Occipital lobe (tissue), 3 donors: ENCODE measurements at places on chromosomes 5 and 9. TPM values are rescaled to one million over a fixed set of nuclear protein-coding genes. Genes with fewer than 3 reads are reported as not detected.

Gene SARDH
- total RNA-seq, result 2.5 TPM

Gene FAM193B
- total RNA-seq, result 32.1 TPM

Gene FABP6
- total RNA-seq, result 1.4 TPM

Gene EQTN
- 1.6 TPM for total RNA-seq

Gene FAM169A
- 90.6 TPM for total RNA-seq

Gene CDH9
- total RNA-seq, result 34.2 TPM

Gene PCDHB11
- 10.5 TPM for total RNA-seq

Gene NTRK2
- 266 TPM for total RNA-seq

Gene UBE2QL1
- total RNA-seq, result 46.3 TPM

Gene IL3
- not detected for total RNA-seq

GRCh38 chr9:94945197-94946144, 219.0 kb downstream of the AOPEP start:
- peak; percentile 85 for DNase-seq

DNA sequence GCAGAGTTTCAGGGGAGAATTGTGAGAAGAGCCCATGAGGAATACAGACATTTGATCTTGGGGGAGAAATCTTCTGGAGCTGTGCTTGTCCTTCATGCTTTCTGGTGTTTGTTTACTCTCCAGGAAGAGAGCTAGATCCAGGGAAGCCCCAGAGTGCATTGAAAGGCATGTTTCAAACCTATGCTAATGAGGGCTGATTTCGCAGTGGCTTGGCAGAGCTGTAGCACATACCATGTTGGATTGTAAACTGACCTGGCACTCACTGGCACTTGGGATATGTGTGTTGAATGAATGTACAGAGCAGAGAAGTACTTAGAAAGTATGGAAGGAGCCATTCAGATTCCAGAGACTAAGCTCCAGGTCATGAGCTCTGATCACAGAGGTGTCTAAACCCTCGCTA, 30.9 kb downstream of the TNFSF8 start:
- DNase-seq, result no peak

GRCh38 chr9:34884747-34885189, 73.3 kb upstream of the PHF24 start:
- DNase-seq, result no peak

DNA sequence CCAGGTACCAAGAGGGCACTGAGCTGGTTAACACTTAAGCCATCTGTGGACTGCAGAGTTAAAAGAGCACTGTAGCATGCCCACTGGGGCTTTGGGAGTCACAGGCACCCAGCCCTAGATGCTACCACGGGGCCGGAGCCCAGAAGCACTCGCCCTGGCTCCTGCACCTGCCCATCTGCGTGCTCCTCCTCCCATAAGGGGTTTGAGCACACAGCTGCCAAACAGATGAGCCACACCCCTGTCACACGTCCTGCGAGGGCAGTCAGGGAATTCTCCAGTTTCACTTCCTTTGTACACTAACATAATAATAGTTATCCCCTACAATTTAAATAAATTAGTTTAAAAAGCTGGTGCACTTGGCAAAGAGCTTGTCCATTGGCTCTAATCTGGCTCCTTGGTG, 4.5 kb upstream of the PCA3 start:
- no peak for DNase-seq

- DNase-seq, result no peak
These were observed 76.1 kb upstream of the SAP30L start for GRCh38 chr5:154369682-154370081.

DNA sequence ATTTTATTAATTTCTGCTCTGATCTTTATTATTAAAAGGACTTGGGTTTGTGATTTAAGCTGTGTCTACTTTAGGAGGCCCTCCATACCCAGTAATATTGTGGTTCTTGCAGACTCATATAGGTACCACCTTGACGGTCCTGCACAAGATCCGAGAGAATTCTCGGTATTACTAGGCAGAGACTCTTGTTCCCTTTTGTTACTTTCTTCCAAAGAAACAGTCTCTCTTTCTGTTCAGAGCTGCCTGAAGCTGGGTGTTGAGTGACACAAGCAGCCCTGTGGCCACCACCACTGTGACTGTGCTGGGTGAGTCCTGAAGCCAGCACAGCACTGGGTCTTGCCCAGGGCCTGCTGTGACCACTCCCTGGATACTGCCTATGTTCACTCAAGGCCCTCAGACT, 666.6 kb downstream of the SEMA5A start:
- DNase-seq, result no peak

GRCh38 chr5:171855798-171856763, 70.5 kb downstream of the SMIM23 start:
- no peak for DNase-seq

DNA sequence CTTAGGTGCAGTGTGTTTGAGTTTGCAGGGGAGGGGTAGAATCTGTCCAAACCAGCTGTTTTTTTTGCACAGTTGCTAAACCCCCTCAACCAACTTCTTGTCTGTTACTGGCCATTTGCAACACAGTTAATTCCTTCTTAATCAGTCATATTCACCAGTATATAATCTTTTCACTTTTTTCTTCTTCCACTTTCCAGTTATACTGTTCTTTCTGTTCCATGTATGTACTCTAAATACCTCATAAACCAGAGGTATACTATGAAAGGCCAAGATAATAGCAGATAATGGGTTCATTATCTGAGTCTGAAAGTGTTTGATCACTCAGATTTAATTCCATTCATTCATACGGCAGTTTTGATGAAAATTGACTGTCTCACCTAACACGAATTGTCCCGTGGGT, 11.1 kb downstream of the SMAD5 start:
- DNase-seq, result no peak

DNA sequence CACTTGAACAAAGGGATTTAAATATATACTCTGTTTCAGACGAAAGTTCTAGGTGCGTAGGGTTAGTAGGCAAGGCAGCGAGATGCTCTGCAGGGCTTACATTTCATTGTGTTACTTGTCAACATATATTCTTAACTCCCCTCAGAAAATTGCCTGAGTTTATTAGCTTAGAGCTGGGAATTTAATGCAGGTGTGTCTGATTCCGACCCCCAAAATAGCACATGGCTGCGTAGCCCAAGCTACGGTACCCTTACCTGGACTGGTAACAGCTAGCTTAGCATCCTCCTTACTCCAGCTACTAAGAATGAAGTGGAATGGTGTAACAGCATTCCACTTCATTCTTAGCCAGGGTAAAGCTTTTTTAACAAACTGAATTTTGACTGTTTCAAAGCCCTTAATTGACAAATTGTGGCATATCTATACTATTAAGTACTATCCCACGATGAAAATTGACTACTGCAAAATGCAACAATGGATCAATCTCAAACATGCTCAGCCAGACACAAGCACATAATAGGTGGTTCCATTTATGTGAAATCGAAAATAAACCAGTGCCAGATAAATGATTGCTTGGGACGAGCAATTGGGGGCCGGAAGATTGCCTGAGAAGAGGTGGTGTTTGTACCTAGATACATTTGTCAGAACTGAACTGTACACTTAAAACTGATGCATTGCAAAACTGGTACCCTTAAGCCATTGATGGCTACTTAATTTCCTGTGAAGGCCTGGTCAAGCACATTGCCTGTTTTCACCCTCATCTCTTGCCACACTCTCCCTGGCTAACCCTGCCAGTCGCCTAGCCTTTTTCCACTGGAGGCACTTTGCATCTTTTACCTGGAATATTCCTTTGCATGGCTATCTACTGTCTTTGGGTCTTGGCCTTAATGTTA, 3.0 kb upstream of the FGF18 start:
- DNase-seq, result no peak

DNA sequence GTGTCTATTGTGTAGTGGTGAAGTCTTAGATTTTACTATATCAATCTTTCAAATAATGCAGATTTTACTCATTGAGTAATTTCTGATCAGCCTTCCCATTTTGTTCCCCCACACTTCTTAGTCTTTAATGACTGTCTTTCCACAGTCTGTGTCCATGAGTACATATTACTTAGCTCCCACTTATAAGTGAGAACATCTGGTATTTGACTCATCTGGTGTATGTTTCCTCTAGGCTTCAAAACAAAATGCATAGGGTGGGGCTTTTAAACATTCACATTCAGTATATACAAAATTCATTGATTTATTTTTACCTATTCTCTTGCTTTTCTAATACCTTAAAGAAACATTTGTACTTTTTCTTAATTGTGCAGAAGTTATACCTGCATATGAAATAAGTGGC, 513.0 kb downstream of the MTRR start:
- no peak for DNase-seq

DNA sequence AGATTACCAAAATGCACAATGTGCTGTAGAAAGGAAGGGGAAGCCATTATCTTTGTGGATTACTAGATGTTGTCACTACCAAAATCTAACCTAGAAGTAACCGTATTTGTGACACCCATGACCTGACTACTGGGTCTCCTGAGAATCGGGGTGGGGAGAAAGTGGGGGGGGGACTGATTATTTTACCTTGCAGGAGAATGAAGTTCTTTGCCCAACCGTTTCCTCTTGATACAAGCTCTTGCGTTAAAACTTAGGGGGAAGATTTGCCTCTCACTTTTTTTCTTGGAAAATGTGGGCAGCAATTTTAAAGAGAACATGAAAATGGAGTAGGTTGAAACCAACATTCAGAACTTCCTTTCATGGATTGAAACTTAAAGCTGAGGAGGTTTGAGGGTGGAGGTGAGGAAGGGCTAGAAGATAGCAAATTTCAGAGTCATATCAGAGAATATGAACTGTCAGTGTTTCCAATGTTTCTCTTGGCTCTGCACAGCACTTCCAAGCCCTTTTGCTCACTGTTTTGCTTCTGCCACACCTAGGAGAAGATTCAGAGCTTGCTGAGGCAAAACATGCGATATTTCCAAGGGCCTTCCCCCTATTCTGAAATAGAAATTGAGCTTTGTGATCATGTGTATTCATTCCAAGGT, 280.8 kb downstream of the AOPEP start:
- no peak for DNase-seq

DNA sequence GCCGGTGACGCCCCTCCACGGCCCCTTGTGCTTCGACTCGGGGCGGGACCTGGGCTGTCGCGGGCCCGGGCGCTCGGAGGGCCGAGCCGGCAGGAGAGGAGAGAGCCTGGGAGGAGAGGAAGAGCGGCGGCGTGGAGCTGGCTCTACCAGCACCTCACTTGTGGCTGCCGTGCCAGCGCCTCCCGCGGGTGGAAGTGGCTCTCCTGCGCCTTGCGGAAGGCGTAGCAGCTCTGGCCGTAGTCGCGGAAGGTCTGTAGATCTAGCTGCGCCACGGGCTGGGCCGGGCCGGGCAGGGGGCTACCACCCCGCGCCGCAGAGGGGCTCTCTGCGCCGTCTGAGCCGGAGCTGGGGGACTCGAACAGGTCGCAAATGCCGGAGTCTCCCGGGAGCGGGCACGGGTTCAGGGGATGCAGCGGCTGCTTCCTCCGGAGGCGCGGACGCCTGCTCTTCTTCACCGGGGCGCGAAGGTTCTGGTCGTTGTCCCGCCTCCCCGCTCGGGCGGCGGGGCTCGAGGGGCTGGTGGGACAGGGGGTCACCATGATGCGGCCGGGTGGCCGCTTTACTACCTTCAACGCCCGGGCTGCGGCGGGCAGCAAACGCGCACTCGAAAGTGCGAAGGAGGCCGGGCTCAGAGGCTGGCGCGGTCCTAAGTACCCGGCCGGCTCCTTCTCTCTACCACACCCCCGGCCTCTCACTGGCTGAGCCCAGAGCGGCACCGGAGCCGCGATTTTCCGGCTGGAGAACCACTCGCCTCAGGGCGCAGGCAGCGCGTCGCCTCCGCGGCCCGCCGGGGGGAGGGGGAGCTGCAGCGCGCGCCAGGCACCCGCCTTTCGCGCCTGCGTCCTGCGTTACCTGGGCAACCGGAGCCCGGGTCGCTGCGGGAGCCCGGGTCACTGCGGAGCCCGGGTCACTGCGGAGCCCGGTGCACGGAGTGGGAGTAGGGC, at the start of gene CCNO:
Gene CCNO, minus strand, starts transcription at position 624 of the 944 bp plus-strand sequence. Its CDS starts 85 bp downstream, at position 539.
- peak; percentile 68 for DNase-seq
